T follicular helper cell (primary cell): ENCODE measurements at places on chromosomes 1 and 21.

DNA sequence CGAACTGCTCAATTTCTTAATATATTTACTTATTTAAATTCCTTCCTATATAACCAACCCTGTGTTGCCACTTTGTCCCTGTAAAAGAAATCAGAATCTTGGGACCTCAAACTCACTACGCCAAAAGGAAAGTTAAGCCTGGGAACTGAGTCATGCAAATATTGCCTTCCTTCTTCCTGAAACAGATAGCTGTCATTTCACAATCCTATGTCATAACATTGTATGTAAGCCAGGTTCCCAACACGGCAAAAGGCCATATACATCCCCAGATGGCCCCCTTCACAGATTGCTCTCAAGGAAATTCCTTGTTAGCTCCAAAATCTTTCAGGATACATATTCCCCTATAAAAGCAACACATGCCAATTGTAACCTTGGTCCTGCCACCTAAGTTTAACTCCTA lies 39.7 kb downstream of the C21orf91 start:
- no peak for DNase-seq

- no peak for DNase-seq
These were observed 38.9 kb downstream of the ALG14 start for GRCh38 chr1:95033843-95034242.

DNA sequence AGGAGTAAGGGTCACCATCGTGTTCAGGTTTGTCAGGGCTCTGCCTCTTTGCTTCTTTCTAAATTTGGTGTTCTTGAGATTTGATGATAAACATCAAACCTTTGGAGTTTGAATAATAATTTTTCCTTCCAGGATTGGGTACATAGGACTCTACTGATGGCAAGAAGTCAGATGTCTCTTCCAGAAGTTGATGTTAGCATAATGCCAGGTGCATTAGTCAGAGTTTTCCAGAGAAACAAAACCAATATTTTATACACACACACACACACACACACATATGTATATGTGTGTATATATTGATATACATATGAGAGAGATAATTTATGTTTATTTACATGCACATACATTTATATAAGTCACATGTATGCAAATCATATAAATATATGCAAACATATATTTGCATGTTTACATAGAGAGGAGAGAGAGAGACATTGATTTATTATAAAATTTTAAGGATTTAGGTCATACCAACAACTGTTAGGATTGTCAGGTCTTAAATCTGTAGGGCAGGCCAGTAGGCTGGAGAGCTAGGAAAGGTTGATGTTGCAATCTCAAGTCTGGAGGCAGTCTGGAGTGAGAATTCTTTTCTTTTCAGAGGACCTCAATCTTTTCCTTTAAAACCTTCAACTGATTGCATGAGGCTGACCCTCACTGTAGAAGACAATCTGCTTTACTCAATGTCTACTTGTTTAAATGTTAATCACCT lies 199.2 kb downstream of the HLX start:
- no peak for DNase-seq

GRCh38 chr1:89546934-89547562 lies 22.4 kb downstream of the LRRC8B start:
- no peak for DNase-seq

DNA sequence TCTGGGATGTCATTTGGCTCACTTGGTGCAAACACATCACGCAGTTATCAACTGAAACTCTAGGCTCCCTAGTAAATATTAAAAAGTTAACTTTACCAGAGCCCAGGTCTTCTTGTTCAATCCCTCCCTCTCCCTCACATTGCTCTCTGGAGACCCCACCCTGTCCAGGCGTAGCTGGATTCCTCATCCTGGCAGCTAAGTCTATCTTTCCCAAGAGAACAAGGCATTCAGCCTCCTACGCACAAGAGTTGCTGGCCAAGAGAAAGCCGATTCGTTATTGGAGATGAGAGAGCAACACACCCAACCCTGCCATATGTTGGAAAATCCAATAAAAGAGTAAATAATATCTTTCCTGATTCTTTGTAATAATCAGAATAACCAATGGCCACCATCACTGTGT lies 117.9 kb downstream of the SLC30A10 start:
- no peak for DNase-seq

DNA sequence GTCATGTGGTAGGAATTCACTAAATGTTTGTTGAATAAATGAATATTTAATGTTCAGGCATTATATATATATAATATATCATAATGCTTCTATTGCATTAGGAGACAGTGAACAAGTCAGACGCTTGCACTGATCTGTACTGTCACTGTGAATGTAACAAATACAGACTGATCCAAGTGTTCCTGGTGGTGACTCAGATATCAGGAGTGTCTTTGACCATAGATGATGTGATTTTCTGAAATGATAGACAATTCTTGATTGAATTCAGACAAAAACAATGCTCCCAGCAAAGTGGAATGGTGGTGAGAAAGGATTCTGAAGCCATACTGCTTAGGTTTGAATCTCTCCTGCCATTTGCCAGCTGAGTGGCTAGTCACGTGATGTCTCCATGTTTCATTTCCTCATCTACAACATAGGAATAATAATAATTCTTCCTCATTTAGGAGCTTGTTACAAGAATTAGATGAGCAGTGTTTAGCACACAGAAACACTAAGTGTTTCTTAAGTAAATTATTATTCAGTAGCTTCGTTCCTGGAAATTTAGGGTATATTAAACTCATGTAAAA lies 71.0 kb downstream of the OLFML2B start:
- DNase-seq = no peak

DNA sequence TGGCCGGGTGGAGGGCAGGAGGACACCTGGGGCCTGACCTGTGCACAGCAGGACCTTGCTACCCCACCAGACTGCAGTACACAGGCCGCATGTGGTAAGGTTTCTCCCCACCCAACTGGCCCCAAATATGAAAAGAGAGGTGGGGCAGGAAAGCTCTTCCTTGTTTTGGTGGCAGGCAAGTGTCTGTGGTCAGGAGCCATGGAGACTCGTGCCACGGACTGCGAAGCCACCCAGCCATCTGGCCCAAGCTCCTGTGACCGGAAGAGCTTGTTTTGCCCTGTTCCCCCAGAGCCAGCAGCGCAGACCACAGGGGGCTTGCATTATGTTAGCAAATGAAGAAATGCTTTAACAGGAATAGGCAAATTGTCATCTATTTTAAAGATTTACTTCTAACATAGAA lies 54.9 kb downstream of the OLIG1 start:
- no peak for DNase-seq

- no peak for DNase-seq
These were observed 21.7 kb downstream of the CRYAA start for GRCh38 chr21:43190544-43190943.
